ENCODE measurements at places on chromosomes 2 and 18. TPM values are rescaled to one million over a fixed set of nuclear protein-coding genes. Genes with fewer than 3 reads are reported as not detected.

Gene TRIM54
- 0.13 TPM for total RNA-seq

Gene MPHOSPH10
- total RNA-seq, result 26.6 TPM

Gene XDH
- 3.7 TPM for total RNA-seq

Gene RGPD3
- 0.03 TPM for total RNA-seq

Gene ASB18
- total RNA-seq, result not detected

Gene LONRF2
- total RNA-seq, result 0.47 TPM

Gene FTCDNL1
- total RNA-seq, result 2.0 TPM

Gene SP3
- 107 TPM for total RNA-seq

Gene EPB41L3
- 191 TPM for total RNA-seq

Gene UGT1A4
- not detected for total RNA-seq

Gene DLX1
- 9.7 TPM for total RNA-seq

Gene TTC27
- total RNA-seq, result 23.9 TPM

Gene ABCA12
- total RNA-seq, result under 0.01 TPM

Gene SPATA3
- total RNA-seq, result not detected

GRCh38 chr18:56516789-56517188 lies 121.6 kb downstream of the TXNL1 start:
- peak; percentile 38 for DNase-seq

- no peak for DNase-seq
Observed at GRCh38 chr18:61929881-61930640, 37.3 kb upstream of the RNF152 start.

GRCh38 chr2:186639939-186640338 lies 50.1 kb downstream of the ITGAV start:
- DNase-seq, result no peak

DNA sequence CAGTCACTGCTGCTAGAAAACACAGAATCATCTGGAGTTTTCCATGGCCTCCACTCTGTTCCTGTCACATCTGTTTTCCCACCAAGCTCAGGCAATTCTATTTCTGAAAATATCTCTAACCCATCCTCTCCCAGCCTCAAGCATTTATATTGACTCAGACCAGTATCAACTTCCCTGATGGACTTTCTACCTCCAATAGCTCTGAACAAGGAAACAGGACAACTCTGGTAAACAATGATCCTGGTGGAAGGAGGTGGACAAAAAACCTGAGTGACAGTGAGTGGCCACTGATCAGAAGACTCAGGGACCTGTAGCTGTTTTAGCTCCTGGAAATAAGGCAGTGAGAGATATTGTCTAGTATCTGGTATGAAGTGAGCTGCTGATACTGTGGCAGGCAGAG lies 23.4 kb downstream of the BMP10 start:
- DNase-seq, result no peak

GRCh38 chr2:224022486-224022885 lies 16.6 kb downstream of the SERPINE2 start:
- DNase-seq, result no peak

DNA sequence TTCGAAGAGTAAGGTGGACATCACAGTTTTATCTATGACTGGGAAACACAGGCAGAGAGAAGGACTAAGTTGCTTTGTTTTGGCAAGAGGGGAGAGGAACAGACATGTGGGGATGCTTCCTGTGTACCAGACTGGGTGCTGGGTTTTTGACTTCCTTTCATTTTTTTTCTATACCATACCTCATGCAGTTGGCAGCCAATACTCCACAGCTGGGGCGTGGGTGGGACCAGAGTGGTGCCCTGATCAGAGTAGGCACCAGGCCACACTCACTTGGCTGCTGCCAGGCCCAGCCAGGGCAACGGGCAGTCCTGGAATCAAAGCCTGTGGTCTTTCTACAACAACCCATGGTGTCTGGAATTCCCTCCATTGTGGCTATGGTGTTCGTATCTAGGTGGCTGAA lies 45.2 kb downstream of the SH3RF3 start:
- DNase-seq, result no peak

GRCh38 chr2:221124532-221125240 lies 447.4 kb downstream of the EPHA4 start:
- DNase-seq, result peak; percentile 32

- DNase-seq, result no peak
Observed at GRCh38 chr2:72097276-72097675, 50.4 kb downstream of the CYP26B1 start.

DNA sequence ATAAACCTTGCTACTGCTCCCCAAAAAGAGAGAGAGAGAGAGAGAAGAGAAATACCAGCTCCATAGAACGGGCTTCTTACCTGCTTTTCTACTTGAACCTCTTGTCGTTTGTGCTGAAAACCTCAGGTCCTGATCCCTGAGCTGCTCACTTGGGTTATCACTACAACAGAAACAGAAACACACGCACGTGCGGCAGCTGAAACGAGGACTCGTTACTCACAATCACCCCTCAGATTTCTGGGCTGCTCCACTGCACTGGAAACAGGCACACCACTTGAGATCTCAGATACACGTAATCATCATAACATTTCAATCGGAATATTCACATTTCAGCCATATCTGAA lies 48.2 kb upstream of the GPC1 start:
- no peak for DNase-seq

DNA sequence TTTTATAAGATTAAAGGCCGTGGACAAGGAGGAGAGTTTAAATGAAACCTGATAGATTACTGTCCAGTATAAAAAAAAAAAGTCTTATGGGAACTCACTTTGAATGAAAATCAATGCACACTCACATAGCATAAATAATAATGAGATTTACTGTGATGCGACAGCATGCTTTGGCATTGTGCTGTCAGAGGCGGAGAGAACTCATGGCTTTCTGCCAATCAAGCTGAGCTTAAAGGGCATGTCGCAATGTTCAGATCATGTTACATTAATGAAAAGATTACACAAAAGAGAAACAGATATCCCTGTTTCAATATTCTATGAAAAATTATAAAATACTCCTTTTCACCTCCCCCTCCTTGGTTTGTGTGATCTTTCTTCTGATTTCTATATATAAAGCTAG lies 310.8 kb downstream of the ERBB4 start:
- DNase-seq, result peak; percentile 14

DNA sequence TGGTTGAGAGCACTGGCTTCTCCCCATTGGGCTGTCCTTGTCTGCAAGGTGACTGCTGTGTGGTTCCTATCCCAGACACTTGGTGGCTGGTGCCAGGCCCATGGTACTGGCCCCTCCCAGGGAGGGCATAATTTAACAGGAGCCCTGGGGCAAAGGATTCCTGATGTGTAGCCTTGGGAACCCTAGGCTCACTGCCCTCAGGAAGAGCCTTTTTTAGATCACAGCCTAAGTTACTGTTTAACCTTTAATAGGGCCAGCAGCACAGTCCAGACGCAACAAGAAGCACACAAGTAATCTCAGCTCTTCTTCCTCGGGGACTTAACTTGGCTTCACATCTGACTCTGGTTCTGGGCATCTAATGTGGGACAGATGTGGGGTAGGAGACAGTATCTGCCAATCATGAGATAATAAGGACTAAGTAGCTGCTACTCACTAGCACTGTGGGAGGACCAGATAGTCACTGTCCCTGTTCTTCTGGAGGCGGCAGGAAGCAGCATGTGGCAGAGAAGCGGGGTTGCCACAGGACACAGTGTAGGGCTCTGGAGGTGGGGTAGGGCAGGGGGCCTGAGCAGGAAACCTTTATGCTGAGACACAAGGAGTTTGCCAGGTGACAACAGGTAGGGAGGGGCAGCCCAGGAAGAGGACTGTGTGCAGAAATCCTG lies 136.3 kb downstream of the TMEM17 start:
- no peak for DNase-seq

- DNase-seq, result peak; percentile 56
Observed at GRCh38 chr2:148614322-148615049, 30.1 kb upstream of the EPC2 start.

GRCh38 chr2:167249197-167249596 lies 360.9 kb downstream of the XIRP2 start:
- DNase-seq, result no peak

- no peak for DNase-seq
Observed at GRCh38 chr2:128487650-128488387, 169.2 kb upstream of the HS6ST1 start.

DNA sequence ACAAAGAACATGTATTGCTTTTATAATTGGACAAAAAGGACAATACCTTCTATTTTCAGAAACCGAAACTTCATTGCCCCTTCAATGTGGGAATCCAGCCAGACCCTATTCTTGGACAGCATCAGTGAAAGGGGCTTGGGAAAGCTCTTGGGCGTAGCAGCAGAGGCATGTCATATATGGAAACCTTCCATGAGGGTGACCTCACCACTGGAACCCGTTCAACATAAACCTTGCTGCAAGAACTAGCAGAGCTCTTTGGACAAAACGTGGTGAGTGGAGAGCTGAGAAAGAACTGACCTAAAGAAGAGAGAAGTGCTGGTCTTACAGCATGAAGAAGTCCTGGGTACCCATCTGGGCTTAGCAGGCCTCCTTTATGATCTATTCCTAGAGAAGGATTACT lies 22.7 kb upstream of the ACTG2 start:
- DNase-seq, result peak; percentile 73

DNA sequence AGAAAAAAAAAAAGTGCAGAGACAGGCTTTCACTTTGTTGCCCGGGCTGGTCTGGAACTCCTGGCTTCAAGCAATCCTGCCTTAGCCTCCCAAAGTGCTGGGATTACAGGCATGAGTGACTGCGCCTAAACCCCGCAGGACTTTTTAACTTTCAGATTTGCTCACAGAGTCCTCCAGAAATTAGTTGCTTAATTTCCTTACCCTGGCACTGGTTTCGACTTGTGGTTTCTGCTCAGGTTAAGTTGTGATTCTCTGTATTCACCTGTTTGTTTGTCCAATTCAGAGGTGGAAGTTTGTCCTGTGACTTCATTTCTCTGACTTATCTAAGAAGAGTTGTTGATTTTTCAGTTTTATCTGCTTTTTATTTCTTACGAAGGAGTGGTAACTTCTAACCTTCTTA lies 238.1 kb downstream of the TMEM182 start:
- no peak for DNase-seq

DNA sequence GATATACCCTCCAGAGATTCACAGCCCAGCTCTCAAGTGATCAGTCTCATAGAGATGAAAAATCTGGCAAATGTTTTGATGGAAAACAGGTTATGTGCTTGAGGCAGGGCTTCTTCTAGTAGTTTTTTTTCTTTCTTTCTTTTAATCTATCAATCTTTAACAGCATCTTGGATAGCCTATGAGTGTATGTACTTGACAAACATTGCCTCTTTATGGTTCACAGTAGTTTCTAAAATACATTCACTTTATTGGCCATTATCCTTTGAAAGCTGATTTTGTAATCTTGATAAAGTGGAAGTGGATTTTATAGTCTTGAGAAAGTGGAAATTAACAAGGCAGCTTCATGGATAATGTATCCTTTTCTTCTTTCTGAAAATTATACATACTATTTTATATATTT lies 51.4 kb upstream of the IL1R1 start:
- DNase-seq, result no peak

DNA sequence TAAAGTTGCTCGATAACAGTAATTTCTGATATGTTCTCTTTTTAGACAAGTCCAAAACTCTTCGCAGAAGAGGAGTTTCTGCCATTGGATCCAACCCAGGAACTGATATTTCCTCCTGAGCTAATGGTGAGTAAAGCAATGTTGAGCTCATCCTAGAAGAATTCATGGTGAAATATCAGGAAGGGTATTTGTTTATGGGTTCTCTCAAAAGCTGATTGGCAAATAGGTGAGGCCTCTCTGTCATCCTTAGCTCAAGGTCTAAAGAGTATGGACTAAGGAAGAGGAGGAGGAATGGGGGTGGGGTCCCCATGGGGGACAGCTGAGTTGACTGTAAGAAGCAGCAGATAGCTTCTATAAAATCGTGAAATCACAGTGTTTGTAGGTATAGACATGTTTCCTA lies 18.2 kb downstream of the AOX1 start:
- DNase-seq, result peak; percentile 79

- no peak for DNase-seq
Observed at GRCh38 chr2:222805591-222806304, 55.1 kb upstream of the ACSL3 start.

DNA sequence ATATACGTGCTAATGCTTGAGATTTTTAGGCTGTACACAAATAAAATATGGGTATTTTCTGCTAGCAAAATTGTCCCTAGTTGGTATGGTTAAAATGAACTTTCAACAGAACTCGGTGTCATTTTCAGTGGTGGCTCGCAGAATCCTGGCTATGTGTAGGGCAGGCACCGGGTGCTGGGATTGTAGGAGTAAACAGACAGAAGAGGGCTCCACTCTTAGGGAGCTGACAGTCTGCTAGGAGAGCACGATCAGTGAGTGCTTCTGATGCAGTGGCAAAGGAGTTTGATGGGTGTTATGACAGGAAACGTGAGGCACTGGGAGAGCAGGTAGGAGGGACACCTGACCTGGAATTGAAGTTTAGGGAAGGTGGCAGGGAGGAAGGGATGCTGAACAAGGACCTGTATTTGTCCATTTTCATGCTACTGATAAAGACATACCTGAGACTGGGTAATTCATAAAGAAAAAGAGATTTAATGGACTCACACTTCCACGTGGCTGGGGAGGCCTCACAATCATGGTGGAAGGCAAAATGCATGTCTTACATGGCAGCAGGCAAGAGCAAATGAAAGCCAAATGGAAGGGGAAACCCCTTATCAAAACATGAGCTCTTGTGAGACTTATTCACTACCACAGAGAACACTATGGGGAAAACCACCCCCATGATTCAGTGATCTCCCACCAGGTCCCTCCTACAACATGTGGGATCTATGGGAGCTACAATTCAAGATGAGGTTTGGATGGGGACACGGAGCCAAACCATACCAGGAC lies 105.4 kb upstream of the LCLAT1 start:
- DNase-seq, result no peak

GRCh38 chr2:6814869-6815268 lies 50.8 kb downstream of the CMPK2 start:
- no peak for DNase-seq

DNA sequence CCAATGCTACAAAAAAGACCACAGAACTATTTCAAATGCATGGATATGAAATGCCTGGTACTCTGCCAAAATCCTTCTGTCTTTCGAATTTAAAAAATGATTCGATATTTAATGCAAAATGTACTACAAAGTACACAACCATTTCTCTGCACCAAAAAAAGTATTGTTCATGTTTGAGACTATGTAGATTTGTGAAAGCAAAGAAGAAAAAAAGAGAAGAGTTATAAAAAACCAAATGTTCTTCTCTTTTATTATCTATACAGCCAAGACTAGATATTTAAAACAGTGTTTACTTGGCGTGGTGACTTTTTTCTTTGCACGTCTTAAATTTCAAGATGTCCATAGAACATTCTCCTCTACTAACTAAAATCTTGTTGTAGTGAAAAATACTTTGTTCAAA lies 89.2 kb downstream of the DTNA start:
- no peak for DNase-seq

DNA sequence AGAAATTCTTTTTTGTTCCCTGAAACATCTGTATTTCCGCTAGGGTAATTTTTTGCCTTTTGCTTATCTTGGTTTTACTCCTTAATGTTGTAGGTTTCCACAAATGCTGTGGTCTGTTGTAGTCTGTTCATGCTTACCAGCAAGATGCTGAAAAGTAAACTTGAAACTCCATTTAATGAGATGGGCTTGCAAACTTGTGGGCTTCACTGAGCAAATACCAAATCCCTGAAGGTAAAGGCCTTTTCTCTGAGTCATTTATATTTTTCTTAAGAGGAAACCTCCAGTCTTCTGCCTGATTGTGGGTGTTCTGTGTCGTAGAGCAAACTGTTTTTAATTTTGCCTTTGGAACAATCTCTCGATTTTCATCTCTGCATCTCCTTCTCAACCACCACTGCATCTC lies 9.3 kb downstream of the SP140 start:
- DNase-seq, result peak; percentile 38

GRCh38 chr18:38496222-38496793 lies 930.7 kb upstream of the CELF4 start:
- DNase-seq, result no peak
